Activated CD4-positive, alpha-beta memory T cell treated with anti-CD3 and anti-CD28 coated beads, Interleukin-2, amount 10 ng/mL, durations not matched to agents 7 days and 5 days (primary cell): ENCODE measurements at places on chromosomes 16 and 17.
A peak's percentile ranks its signal among the peaks of the same experiment; 100 is the strongest.

- H3K27me3 ChIP-seq: peaks cover 19% of the 10 kb centered on the region
- peaks cover 70% of the 10 kb centered on the region for H3K36me3 ChIP-seq
- no peak for DNase-seq
Measured at GRCh38 chr16:31327646-31328225, 27.2 kb upstream of the ITGAX start.

DNA sequence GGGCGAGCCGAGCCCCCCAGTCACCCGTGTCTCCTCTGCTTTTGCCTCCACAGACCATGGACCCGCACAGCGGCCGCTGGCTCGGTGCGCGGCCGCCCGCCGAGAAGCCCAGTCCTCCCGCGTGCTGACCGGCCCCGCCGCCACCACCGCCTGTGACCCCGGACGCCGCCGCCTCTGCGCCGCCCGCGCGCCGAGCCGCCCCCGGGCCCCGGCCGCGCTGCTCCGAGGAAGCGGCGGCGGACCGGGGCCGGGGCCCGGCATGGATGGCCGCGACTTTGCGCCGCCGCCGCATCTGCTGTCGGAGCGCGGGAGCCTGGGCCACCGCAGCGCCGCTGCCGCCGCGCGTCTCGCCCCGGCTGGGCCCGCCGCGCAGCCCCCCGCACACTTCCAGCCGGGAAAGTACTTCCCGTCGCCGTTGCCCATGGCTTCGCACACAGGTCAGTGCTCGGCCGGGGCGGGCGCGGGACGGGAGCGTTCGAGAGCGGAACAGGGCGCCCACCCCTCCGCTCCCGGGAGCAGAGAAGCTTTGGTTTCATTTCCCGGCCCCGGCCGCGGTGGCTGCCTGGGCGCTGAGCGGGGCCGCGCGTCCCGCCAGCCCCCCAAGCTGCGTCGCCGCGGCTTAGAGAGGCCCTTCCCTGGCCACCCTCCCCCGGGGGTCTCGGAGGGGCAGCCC, 4.4 kb downstream of the BAHCC1 start:
- no peak for DNase-seq
- no peak overlapping the region for H3K27ac ChIP-seq
- H3K27me3 ChIP-seq: peaks cover 68% of the 10 kb centered on the region
- peaks cover 13% of the 10 kb centered on the region for H3K36me3 ChIP-seq
- H3K4me3 ChIP-seq: peak overlapping the region; percentile 65

DNA sequence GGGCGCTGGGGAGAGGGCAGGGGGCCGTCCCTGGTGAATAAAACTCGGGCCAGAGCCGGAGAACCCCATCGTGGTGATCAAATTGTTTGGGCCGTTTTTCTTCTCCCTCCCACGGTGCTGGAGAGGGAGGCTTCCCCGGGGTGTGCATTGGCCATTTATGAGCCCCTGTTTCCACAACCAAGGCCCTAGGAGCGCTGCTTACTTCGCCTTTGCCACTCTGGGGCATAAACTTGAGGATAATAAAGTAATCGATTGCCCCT, 544 bp downstream of the CCP110 start:
- DNase-seq: no peak
- H3K4me1 ChIP-seq: peaks cover 50% of the 10 kb centered on the region
- peaks cover 34% of the 10 kb centered on the region for H3K36me3 ChIP-seq
- H3K27ac ChIP-seq: peak overlapping the region; percentile 83

DNA sequence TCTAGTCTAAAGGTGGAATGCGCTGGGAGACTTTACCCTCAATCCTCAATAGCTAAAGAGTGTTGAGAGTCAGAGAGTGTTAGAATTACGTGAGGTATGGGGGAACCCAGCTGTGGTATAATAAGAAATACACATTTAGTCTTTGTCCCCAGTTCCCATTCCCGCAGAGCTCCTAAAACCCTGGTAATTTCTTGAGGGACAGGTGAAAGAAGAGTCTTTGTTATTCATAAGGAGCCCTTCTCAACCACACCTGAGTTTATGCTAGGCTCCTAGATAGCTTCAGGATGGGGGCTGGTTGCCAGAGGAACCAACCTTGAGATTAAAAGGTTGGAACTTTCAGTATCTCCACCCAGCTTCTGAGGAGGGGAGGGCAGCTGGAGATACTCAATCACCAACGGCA, 5.8 kb downstream of the ZNF18 start:
- H3K27me3 ChIP-seq: no peaks in the 10 kb centered on the region
- DNase-seq: no peak
- H3K36me3 ChIP-seq: peaks cover 39% of the 10 kb centered on the region
- no peak overlapping the region for H3K4me3 ChIP-seq
- peaks cover 11% of the 10 kb centered on the region for H3K4me1 ChIP-seq

- no peak overlapping the region for H3K27ac ChIP-seq
- peaks cover 4% of the 10 kb centered on the region for H3K27me3 ChIP-seq
- H3K4me3 ChIP-seq: no peak overlapping the region
- H3K36me3 ChIP-seq: no peaks in the 10 kb centered on the region
- no peak for DNase-seq
Measured at GRCh38 chr17:6195123-6195522, 124.9 kb downstream of the WSCD1 start.

DNA sequence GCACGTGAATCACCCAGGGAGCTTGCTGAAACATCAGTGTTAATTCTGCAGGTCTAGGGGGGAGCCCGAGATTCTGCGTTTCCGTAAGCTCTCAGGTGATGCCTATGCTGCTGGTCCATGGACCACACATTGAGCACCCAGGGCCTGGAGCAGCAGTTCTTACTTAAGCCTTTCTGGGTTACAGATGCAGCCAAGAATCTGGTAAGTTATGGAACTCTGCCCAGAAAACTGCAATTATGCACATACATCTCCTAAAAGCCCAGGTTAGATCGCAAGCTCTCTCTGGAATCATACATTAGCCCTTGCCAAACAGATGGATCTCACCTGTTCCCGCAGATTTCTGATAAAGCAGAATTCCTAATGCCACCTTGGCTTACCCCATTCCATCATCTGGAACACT, 265.9 kb upstream of the SALL1 start:
- H3K4me1 ChIP-seq: no peaks in the 10 kb centered on the region
- no peaks in the 10 kb centered on the region for H3K27me3 ChIP-seq
- H3K36me3 ChIP-seq: no peaks in the 10 kb centered on the region
- DNase-seq: no peak

DNA sequence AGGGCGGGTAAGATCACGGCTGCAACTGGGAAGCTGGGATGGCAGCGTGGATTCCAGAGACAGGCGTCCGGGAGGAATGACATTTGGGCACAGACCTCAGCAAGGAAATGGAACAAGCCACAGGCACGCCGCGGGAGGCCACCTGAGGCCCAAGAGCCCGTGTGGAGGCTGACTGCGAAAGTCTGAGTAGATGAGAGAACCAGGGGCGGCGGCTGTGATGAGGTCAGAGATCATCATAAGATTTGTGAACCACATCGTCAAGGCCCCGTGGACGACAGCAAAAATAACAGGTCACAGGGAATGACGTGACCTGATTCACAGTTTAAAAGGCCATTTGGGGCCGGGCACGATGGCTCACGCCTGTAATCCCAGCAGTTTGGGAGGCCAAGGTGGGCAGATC, 48.2 kb downstream of the MRM3 start:
- H3K36me3 ChIP-seq: no peaks in the 10 kb centered on the region
- no peak for DNase-seq
- no peak overlapping the region for H3K27ac ChIP-seq

- no peak overlapping the region for H3K27ac ChIP-seq
- H3K4me1 ChIP-seq: peaks cover 24% of the 10 kb centered on the region
- no peaks in the 10 kb centered on the region for H3K27me3 ChIP-seq
- DNase-seq: no peak
- H3K4me3 ChIP-seq: peak overlapping the region; percentile 89
Measured at GRCh38 chr16:71460941-71461340, 1.1 kb downstream of the ZNF23 start.

DNA sequence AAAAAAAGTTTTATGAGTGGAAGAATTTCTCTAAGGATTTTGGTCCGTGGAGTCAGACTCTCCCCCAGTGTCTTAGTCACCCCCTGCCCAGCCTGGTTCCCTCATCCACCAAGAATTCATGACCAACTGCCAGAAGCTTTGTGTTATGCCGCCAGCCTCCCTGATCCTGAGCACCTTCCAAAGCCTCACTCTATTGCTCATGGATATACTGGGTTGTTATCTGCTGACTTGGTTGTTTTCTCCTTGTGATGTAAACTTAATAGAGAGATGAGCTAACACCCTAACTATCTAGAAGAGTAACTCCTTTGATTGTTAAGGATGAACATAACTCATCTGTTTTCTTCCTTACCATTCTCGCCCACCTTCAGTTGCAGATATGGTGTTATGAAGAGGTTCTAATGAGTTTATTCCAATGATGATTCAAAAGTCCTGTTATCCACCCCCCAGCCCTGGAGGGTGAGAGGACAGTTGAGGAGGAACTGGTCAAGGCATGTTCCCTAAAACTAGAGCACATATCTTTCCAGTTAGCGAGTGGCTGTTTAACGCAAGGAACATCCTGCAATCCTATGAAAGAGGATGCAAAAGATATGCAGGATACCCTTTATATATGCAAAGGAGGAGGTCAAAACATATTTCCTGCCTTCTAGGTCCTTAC, 1.5 kb upstream of the PSMD3 start:
- H3K4me1 ChIP-seq: peaks cover 31% of the 10 kb centered on the region
- no peak for DNase-seq
- H3K27me3 ChIP-seq: peaks cover 16% of the 10 kb centered on the region
- no peak overlapping the region for H3K27ac ChIP-seq

DNA sequence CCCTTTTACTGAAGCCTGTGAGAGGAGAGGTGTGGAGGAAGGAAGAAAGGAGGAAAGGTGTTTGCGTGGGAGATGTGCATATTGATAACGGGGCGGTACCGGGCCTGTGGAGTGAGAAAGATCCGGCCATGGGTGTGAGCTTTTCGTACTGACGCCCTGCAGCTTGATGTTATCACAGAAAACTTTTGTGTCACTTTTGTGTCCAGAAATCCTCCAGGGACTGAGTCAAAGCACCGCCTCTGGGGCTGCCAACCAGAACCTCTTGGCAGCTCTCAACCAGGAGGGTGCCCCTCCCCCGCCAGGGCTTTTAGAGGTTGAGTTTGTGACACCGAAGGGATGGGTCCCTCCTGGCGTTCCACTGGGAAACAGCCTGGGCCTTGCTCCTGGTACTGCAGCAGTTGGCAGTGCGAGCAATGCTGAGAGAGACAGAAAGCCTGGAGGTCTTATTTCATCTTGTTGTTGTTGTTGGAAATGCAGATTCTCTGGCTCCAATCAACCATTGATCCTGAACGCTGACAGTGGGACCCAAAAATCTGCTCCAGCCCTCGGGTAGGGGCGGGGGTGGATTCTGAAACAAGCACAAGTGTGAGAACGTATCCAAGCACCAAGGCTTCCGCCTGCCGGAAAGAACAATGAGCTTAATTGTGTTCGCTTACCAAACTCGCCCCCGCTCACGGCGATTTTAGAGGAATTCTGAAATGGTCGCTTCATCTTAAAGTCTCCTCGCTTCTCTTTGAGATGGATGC, 65.0 kb downstream of the CRISPLD2 start:
- no peaks in the 10 kb centered on the region for H3K36me3 ChIP-seq
- no peak overlapping the region for H3K4me3 ChIP-seq
- DNase-seq: no peak
- no peak overlapping the region for H3K27ac ChIP-seq
- H3K4me1 ChIP-seq: peaks cover 9% of the 10 kb centered on the region

DNA sequence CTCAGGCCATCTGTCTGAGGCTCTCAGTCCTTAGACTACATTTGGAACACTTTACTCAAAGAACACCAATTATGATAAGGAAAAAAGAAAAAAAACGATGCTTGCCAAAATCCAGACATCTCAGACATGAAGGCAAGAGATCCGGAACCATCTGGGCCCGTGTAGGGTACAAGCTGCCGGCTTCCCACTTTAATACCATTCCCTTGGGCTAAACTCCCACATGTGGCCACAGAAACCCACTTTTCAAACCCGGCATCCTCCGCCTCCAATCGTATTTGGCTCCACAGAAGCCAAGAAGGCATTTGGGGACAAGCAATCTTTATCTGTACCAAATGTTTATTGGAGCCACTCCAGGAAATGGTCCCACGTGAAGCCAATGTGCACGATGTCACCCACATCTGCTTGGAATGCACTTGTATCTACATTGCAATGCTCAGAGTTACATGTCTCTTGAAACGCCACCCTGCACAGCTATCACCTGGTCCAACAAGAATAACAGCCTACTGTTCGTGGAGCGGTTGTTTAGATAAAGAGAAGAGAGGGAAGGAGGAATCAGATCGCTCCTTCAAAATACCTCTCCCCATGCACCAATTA, 33.5 kb downstream of the XYLT1 start:
- no peak overlapping the region for H3K4me3 ChIP-seq
- peaks cover 37% of the 10 kb centered on the region for H3K4me1 ChIP-seq
- no peak overlapping the region for H3K27ac ChIP-seq

DNA sequence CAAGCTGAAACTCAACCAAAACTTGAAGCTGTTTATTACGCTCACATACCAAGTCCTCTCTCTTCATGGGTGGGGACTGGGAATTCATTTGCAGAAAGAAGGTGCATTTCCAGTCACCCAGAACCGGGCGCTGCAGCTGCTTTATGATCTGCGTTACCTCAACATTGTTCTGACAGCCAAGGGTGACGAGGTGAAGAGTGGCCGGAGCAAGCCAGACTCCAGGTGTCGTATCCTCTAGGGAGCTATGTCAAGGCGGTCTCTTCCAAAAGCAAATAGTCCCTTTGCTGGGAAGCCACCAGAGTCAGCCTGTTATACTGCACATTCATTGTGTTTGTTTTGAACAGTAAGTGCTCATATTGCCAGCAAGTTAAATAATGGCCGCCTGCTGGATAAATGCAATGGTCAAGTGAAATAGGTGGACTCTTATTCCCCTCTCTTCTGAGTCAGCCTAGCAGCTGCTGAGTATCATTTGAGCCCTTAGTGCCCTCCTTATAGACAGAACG, 12.7 kb downstream of the COG1 start:
- H3K27ac ChIP-seq: no peak overlapping the region
- H3K4me1 ChIP-seq: peaks cover 22% of the 10 kb centered on the region
- DNase-seq: no peak
- peaks cover 86% of the 10 kb centered on the region for H3K36me3 ChIP-seq
- H3K27me3 ChIP-seq: no peaks in the 10 kb centered on the region

DNA sequence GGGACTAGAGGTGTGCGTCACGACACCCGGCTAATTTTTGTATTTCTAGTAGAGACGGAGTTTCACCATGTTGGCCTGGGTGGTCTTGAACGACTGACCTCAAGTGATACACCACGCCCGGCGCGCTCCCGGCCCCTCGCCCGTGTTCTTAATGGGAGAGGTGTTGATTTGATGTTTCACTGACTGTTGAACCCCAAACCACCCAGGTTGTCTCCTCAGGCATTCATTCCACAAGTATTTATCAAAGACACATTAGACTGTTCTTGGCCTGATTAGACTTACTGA, 1.4 kb downstream of the CENPN start:
- H3K4me3 ChIP-seq: peak overlapping the region; percentile 95
- H3K27me3 ChIP-seq: no peaks in the 10 kb centered on the region
- H3K27ac ChIP-seq: peak overlapping the region; percentile 100
- H3K4me1 ChIP-seq: peaks cover 49% of the 10 kb centered on the region
- DNase-seq: no peak

- H3K27me3 ChIP-seq: no peaks in the 10 kb centered on the region
- no peak overlapping the region for H3K27ac ChIP-seq
- peaks cover 4% of the 10 kb centered on the region for H3K4me1 ChIP-seq
- H3K36me3 ChIP-seq: peaks cover 29% of the 10 kb centered on the region
- DNase-seq: no peak
- no peak overlapping the region for H3K4me3 ChIP-seq
Measured at GRCh38 chr16:21166561-21166961, 8.1 kb downstream of the LDAF1 start.
